T-cell (primary cell): ENCODE measurements at places on chromosomes 6 and 20. TPM values are rescaled to one million over a fixed set of nuclear protein-coding genes. Genes with fewer than 3 reads are reported as not detected.

PLCG1 gene
- 390 TPM for total RNA-seq

GRCh38 chr6:170057034-170057734 lies 233.7 kb downstream of the DLL1 start:
- no peaks in the 10 kb centered on the region for H3K36me3 ChIP-seq
- no peak overlapping the region for H3K4me3 ChIP-seq
- no peaks in the 10 kb centered on the region for H3K4me1 ChIP-seq

- no peaks in the 10 kb centered on the region for H3K27me3 ChIP-seq
- DNase-seq, result no peak
- H3K4me1 ChIP-seq, result peaks cover 9% of the 10 kb centered on the region
- H3K27ac ChIP-seq, result no peak overlapping the region
- no peak overlapping the region for H3K4me3 ChIP-seq
These were observed 75.0 kb downstream of the ELOVL4 start for GRCh38 chr6:79872303-79872702.

CRYBG1 gene
- 33.6 TPM for total RNA-seq

CPNE5 gene
- total RNA-seq, result 1.7 TPM

- peaks cover 3% of the 10 kb centered on the region for H3K36me3 ChIP-seq
- DNase-seq, result peak; percentile 87
- H3K27me3 ChIP-seq, result no peaks in the 10 kb centered on the region
These were observed at the start of gene STX7 for GRCh38 chr6:132512638-132513632. TSS of gene STX7 (minus strand) at chr6:132513116. CDS start at chr6:132503530, 9,586 bp downstream.

SLC17A2 gene
- not detected for total RNA-seq

PPP1R16B gene
- total RNA-seq, result 32.0 TPM

GSTA3 gene
- total RNA-seq, result not detected
